ENCODE measurements at places on chromosomes 13 and 19.

- DNase-seq = no peak
Measured at GRCh38 chr19:36379510-36379819, 464 bp upstream of the ZFP14 start.

GRCh38 chr13:88107570-88107969 is 436.4 kb downstream of the SLITRK5 start:
- no peak for DNase-seq

DNA sequence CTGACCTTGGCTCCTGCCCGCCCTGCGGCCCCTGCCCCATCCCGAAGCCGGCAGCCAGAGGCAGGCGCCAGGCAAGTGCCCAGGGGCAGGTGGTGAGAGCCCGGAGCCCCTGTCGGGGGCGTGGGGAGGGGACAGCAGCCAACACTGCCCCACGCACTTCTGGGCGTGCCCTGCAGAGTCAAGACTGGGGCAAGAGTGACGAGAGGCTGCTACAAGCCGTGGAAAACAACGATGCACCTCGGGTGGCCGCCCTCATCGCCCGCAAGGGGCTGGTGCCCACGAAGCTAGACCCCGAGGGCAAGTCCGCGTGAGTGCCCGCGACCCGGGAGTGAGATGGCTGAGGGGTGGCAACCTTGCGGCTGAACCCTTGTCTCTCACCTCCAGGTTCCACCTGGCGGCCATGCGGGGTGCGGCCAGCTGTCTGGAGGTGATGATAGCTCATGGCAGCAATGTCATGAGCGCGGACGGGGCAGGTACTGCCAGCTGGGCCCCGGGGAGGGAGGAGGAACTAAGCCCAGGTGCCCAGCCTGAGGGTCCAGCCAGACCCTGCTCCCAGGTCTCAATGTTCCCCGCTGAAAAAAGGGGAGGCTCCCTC is 17.3 kb downstream of the ANKRD24 start:
- DNase-seq = no peak

GRCh38 chr13:47548294-47548840 is 452.7 kb downstream of the SUCLA2 start:
- DNase-seq = no peak

GRCh38 chr19:43662487-43662886 is 7.5 kb downstream of the PLAUR start:
- DNase-seq = no peak

DNA sequence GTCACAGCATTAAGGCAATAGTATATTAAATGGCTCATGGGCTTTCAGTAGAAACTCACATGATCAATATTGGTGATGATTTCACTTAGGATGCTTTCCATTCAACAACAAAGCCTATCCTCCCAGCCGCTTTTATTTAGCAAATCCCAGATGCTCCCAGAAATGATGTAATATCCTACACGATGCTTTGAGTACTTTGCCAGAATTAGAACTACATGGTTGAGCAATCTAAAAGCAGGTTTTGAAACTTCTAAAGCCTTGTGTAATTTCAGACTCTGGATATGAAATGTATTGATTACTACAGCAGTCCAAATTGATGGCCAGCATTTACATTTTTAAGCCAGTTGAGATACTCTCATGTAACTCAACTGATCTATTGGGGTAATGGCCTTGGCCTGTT is 13.6 kb downstream of the DLEU7 start:
- no peak for DNase-seq

DNA sequence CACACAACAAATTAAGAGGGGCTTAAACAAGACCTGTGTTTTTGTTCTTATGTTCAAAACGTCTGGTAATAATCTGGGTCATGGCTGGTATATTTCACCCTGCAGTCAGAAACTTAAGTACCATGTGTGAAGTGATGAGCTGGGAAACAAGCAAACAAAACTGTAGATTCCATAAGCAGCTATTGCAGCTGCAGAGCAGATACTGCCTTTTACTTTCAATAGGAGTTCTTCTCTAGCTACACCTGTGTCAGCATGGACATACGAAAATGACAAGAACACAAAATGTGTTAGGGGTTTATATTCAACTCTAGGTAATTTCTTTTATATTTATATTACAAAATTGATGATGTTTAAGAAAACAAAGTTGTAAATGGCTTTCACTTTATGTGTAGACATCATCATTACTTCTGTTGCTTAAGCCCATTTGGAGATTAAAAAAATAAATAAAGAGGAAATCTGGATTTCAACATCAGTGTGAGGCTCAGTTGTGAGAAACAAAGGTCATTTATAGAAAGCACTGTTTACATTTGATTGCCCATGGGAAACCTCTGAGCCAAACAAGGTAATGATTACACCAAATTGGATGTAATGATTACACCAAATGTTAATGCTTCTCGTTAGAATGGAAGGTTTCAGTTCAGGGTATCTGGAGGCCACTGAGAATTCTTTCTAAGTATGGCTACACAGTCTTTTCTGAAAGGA is 451.0 kb upstream of the SLC10A2 start:
- no peak for DNase-seq

DNA sequence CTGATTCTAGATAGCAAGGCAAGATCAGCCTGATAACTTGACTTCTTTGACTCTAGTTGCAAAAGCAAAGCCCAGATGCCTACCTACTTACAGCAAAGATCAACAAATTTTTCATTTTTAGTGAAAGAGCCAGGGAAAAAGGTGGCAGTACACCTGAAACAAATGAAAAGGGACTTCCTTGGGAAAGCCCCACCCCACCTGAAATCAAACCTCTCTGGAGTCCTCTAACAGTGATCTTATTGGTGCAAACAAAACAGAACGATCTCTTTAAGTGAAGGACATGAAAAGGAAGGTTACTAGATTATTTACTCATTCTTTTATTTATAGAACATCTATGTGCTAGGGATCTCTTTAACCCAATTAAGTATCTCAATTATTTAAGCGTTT is 507 bp upstream of the LCP1 start:
- DNase-seq = no peak

DNA sequence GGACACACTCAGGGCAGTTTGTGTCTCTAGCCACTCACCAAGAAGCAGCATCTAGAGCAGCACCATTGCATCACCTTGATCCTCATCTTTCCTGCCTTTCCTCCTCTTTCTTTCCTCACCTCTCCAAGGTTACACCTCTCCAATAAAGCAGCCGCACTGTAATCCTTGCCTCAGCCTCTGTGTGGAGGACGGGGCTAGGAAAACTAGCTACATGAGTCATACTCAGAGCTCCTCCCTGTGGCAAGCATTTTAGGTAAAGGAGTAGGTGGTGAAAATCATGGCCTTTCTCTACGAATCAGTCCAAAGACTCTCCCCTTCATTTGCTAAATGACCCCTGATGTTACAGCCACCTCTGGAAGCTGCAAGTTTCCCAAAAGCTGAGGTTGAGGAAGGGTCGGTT is 108.9 kb downstream of the DNAJC15 start:
- DNase-seq = no peak

- DNase-seq = no peak
Measured at GRCh38 chr19:58394821-58395219, 636 bp upstream of the RNF225 start.

- no peak for DNase-seq
Measured at GRCh38 chr19:5677580-5677979, 2.7 kb downstream of the MICOS13 start.

DNA sequence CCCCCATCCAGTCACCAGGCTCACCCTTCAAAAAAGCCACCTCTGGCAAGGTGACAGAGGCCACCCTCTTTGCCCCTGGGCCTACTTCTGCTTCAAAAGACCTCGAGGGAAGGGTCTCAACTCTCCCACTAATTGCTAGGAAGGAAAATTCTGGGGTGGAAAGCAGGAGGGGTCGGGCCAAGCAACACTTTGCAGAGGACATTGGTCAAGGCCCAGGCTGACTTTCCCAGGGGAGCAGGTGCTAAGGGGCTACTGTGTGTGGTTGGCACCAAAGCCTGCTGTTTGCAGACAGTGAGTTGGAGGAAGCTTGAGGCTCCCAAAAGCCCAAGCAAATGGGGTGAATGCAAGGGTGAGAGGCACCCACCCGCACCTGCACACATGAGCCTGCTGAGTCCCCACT is 28.6 kb upstream of the VSTM2B start:
- no peak for DNase-seq

DNA sequence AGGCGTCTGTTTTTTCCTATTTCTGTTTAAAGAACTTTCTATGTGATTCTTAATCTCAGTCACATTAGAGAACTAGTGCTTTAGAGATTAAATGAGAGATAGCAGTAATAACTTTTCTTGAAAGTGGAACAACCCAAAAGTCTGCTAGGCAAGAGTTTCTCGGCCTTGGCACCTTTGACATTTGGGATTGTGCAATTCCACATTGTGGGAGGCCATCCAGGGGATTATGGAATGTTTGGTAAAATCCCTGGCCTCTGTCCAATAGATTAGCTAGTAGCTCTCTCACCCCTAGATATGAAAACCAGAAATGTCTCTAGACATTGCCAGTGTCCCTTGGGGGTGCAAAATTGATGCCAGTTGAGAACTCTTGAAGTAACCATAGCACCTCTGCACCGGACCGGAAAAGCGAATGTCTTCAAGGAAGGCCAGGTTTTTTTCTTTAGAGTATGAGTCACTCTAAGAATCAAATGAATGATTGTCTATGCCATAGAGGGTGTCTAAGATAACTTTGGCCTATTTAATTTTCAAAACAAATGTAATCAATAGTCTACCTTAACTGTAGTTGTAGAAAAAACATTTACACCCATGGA is 45.0 kb upstream of the IL17D start:
- no peak for DNase-seq

DNA sequence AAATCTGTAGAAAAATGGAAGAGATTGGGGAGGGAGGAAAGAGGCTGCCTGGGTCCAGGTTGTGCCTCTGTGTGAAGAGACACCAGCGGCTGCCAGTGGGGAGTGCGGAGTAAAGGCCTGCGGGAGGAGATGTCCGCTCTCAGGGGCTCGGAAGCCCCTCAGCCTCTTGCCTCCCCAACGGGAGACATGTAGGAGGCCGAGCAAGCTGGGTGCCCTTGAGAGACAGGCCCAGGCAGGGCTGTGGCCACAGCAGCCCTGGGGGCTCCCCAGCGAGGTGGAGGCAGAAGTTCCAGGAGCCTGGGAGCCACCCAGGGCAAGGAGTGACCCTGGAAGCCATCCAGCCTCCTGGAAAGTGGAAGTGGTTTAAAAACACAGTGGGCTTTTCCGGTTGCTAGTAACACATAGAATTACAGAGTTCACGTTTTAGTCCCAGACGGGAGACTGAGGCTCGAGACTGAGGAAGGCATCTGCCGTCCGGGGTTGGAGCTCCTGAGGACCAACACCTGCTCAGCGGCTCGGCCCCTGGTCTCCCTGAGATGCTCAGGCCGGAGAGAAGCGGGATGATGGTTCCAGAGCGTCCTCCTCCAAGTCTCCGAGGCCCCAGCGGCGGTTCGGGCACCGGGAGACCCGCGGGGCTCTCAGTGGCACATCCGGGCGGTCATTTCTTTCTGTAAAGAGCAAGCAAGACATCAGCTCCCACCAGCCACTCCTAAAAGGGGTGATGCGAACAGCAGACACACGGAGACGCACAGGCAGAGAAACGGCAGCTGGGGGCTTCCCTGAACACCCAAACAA is 21.9 kb upstream of the MKNK2 start:
- DNase-seq = no peak

DNA sequence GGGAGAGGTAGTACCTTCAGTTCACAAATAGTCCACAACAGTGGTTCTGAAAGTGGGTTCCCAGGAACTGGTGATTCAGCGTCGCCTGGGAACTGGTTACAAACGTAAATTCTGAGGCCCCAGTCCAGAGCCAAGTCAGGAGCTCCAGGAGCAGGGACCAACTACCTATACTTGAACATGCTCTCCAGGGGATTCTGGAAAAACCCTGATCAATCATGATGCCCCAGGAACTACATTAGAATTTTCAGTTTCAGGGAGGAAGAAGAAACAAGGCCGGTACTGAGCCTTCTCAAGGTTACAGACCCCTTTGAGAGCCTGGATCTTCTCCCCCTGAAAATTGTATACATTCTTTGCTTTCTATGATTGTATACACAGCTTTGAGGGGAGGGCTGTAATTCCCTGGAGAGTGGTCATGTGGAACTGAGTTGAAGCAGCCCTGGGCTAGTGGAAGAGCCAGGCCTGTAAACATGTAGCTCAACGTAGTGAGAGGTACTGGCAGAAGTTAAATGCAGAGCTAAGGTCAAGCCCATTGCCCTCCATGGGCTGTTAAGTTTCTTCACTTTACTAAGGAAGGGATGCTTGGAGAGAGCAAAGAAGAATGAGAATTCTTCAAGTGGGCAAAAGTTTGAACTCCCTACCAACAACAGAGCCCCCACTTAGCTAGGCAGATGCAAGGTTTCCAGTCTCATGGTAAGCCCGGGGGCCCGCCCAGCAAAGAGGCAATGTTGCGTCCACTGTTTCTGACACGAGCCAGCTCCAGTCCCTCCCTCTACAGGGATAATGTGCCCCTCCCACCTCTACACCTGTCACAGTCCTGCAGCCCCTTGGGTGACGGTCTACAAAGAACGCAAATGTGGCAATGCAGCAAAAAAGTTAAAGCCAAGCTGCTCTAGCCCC is 17.0 kb downstream of the DOCK9 start:
- no peak for DNase-seq

DNA sequence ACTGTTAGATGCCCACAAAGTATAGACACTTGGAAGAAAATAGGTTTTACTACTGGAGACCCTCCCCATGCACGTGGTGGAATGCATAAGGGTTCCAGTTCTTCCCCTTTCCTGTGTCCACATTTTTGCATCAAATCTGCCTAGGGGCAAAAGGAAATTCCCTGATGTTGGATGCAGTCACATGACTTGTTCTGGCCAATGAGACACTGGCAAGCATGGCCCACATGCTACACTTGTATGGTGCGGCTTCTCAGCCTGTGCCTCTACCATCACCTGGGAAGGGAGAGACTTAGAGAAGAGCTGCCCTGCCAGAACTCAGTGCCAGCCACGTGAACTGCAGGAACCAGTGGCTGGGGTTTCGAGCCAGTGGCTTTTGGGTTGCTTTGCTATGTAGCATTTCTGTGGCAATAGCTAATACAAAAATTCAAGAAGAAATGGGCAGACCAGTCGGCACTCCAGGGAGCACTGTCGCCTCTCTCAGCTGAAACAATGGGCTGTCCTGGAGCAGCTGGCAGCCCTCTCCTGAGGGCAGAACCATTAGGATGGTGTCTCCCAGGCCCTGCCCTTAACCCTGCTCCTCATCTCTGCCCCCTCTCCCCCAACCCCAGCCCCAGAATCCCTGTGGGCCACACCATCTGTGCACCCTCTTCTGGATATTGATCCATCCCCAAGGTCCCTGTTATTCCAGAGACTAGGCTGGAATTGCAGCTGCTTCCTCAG is 634.0 kb downstream of the UQCRFS1 start:
- DNase-seq = no peak

GRCh38 chr19:5891572-5891937 is 12.0 kb downstream of the NDUFA11 start:
- DNase-seq = no peak

DNA sequence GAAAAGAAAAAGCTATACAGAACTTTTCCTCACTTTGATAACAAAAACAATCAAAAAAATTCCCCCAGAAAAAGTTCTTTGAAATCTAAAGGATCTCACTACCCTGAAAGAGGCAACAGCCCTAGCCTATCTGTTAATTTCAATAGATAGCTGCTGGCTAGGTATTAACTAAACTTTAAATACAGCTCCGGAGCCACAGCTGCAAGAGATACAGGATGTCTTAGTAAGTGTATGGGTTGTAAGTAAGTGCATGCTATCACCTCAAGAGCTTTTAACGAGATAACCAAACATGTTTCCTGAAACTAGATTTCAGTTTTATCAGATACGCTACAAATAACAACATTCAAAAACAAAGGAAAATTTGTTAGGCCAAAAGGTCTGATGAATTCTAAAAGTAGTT is 148.4 kb downstream of the KLF12 start:
- no peak for DNase-seq

All from T-helper 2 cell (primary cell).